ENCODE measurements at places on chromosomes 12 and 14.

DNA sequence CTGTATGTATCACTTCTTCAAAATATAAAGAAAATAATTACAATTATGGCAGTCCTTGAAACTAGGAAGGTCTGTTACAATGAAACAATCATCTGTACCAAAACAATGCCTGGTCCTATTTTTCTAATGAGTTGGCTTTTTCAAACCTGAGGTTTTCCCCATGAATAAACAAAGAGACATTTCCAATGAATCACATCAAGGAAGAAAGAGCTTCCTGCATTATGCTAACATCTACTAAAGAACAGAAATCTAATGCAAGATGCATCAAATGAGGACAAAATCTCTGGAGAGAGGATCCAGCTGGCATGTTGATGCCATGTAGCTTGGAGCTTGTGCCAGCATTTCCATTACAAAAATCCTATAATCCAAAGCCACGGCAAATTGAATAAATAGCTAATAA, 29.3 kb downstream of the NIN start:
- DNase-seq = no peak

DNA sequence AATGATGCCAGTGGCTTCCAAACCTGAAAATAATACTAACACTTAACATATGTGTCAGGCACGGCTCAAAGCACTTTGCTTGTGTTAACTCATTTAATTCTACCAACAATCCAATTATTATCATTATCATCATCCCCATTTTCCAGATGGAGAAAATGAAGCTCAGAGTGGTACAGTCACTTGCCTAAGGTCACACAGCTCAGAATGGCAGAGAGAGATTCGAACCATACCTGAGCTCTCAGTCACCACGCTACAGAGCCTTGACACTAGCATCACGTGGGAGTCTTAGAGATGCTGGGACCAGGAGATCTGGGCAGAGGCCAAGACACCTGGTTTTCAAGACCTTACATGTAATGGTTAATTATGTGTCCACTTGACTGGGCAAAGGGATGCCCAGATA, 34.2 kb downstream of the DHX37 start:
- DNase-seq = no peak

GRCh38 chr12:121872546-121873215, 14.0 kb upstream of the HPD start:
- peak; percentile 7 for DNase-seq

DNA sequence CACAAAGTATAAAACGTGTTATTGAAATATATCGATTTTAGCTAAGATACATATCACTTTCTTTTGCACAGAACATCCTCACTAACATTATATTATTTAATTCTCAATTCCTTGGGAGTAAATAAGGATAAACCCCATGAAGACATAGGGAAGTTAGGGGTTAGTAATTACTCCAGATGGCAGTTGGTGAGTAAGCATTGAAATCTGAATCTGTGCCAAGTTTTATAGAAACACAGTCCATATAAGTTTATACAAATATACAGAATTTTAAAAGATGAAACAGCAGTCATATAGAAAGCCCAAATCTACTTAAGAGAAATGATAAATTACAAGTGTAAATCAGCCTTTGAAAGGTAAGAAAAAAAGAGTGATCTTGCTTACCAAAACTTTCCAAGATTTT, 200.4 kb upstream of the SYT10 start:
- no peak for DNase-seq

- DNase-seq = no peak
Measured at GRCh38 chr12:95724767-95725166, 65.8 kb downstream of the NTN4 start.

- no peak for DNase-seq
Measured at GRCh38 chr12:101783150-101783549, 43.9 kb upstream of the SYCP3 start.

DNA sequence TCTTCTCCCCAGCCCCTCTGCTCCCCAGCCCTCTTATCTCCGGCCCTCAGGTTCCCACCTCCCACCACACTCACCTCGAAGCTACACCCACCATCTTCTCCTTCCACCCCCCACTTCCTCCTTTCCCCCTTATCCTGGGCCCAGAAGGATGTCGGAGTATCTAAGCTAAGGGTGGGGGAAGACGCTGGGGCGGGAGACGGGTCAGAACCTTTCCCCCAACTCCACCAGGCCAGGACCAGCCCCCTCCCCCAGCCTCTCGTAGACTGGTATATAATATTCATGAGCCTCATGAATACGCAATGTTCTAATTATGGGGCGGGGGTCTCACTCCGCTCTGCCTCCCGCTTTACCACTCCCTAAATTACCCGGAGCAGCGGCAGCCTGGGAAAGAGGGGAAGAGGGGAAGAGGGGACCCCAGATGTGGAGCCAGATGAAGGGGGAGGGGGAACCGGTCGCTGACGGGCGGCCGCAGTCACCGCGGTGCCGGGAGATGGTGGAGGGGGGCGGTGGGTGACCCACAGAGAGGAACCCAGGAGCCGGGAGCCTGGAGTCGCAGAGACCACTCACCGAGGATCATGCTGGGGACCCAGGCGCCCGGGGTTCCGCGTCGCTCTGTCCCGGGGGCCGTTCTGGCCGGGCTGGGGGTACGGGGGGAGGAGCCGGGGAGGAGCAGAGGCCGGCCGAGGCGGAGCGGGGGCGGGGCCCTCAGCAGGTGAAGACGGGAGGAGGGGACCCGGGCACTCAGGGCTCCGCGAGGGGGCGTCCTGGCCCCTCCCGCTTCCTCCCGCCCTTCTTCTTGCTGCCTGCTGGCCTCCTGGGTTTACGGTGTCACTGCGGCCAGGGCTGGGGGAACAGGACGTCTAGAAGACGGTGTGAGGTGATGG, 6.4 kb upstream of the ZNF385A start:
- peak; percentile 66 for DNase-seq

DNA sequence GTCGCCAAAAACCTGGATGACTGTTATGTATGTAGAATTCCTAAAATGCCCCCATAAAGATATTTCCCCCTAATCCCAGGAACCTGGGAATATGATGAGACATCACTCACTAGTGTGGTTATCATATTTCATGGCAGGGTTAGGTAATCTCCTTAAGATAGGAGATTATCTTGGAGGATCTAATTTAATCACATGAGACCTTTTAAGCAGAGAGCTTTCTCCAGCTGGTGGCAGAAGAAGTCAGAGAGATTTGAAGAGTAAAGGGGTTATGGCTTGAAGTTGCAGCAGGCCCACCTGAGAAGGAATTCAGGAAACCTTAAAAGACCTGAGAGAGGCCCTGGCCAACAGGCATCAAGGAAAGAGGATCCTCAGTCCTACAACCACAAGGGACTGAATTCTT, 53.6 kb downstream of the DYRK2 start:
- no peak for DNase-seq

DNA sequence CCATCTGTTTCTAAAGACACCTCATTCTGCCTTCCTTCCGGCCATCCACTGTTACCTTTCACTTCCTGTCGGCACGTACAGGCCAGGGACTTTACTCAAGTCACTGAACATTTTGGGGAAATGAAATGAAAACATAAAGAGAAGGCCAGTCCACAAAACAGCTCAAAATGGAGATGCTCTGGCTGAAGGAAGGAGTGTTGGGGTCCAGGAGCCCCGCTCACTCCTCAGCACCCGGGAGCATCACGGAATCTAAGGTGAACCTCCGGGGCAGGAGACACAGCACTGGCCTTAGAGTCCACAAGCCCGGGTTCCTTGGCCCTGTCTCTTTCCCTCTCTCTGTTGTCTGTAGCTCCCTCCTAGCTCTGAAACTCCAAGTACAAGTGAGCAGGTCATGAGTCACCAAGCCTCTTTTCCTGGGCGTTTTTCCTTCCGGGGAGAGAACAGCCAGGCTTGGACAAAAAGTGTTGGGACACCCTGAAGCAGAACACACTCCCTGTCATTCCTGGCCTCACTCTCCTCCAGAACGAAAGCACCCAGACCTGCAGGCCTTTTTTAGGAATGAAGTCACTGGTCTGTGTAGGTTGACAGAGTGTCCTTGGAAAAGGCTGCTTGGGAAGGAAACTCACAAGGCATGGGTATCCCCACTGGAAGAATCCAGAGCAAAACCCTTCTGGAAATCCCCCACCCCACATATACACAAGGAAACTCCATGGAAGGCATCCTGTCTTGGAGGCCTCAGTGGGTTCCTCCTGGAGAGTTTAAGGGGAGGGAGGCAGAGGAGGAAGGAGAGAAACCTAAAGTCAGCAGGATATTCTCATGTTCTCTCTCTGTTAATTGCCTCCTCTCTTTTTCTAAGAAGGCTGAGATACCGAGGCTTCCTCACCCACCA, 245.3 kb downstream of the ZFP36L1 start:
- no peak for DNase-seq

DNA sequence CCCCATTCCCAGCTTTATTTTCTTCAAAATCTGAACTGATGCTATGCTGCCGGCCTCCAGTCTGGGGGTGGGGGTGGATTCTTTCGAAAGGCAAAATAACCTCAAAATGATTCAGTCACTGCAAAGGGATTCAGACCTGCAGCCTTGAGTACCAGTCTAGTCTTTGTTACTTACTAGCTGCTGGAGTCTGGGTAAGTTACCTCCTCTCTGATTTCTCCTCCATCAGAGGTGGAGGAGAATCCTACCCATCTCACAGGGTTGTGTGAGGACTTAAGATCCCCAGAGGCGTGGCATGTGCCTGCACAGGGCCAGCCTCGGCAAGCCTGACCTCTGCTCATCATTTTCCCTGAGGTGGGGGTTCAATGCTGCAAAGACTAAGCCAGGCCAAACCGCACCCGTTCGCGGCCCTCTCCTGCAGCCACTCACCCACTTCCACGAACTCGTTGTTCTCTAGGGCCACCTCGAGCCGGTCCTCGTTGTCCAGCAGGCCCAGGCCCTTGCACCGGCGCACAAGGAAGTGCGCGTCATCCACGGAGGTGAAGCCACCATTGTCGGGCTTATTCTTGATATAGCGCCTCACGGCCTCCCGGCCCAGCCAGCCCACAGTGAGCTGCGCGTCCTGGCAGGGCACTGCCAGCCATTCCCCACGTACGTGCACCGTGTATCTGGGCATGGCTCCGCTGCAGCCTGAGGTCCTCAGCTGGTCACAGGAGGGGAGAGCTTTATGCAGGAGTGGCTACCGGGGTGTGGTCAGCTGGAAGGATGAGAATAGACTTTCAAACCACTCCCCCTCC, 709 bp downstream of the HAL start:
- no peak for DNase-seq

DNA sequence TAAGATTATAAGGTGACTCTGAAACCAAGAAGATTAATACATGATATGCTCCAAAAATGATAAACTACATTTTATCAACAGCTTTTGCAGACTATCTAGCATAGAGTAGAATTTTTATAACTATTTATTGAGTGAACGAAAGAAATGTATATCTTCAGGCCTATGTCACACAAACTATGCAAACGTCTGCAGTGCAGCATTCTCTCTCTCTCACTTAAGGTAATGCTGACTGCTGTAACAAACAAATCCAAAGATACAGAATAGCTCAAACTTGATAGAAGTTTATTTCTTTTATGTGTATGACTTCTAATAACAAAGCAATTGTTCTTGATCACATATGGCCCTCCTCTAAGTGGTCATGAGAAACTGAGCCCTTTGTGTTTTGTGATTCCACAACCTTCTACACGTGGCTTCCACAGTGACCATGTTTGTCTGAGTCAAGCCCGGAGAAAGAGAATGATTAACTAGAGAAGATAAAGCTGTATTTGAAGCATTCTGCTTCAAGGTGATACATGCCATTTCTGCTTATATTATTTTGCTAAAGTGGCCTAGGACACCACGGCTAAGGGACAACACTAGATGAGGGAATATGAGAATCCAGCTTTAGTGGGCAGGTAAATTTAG, 1352.7 kb upstream of the TMEM132C start:
- DNase-seq = no peak

DNA sequence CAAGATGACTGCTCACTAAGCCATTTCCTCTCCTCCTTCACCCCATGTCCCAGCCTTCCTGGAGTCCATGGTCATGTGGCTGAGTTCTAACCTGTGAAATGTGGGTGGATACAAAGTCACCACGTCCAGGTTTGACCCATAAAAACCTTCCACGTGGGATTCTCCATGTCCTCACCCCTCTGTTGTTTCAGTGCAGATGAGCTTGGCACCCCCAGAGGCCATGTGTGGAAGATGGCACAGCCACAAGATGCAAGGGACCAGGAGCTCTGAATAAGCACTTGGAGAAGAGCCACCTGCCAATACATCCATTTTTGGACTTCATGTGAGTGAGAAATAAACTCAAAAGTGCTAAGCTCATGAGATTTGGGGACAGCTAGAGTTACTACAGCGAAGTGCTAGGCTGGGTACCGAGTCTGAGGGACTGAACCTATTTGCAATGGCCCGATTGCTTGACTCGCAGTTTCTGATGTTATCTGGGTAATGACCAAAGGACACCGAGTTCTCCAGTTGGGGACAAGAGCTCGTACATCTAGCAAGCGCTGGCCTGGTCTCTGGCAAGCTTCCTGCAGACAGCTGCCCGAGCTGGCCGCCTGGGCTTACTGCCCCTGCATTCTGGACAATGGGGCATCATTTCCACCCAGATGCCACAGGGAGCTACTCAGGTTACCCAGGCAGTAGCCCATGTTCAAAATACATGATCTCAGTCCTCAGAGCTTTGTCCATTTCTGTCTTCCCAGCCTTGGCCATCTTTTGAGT, 7.7 kb upstream of the SLC24A4 start:
- no peak for DNase-seq

- no peak for DNase-seq
Measured at GRCh38 chr14:22798528-22798927, 16.7 kb downstream of the SLC7A7 start.

DNA sequence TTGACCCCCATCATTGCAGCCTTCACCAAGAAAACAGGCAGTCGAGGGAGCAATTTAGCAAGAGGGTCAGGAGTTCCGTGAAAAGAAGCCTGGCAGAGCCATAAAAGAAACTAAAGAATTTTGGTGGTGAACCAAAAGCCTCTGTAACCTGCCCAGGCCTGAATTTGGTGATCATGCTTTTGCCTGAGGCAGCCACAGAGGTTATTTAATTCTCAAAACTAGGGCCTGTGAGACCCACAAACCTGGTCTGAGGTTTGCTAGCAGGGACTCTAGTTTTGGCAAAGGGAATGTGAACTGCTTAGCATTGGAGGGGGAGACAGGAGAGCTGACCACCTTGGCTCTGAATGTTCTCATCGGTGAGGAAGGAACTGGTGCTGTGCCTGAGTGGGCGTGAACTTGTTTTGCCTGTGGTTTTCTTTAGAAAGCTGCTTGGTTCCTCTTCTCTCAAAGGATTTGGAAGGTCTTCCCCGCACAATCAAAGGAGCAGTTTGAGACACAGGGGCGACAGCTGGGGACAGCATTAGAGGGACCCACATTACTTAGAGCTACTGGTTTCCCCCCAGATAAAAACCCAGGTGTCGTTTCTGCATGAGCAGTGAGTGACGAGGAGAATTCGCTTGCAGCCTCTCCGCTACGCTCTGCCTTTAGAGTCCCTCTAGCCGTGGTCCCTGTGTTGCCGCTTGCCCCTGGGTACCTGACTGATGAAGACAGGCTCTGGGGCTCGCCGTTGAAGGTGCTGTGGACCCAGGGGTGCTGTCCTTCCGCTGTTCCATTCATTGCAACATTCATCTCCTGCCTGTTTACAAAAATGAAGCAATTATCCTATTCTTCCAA, 12.6 kb upstream of the WNT5B start:
- no peak for DNase-seq

GRCh38 chr12:32134101-32134888, 27.6 kb downstream of the BICD1 start:
- peak; percentile 57 for DNase-seq

Data from stimulated activated CD4-positive, alpha-beta T cell treated with anti-CD3 and anti-CD28 coated beads, Interleukin-15, amount 100 ng/mL, for 48 hours (primary cell).